Islet precursor cell (in vitro differentiated cells): ENCODE measurements at places on chromosomes 2 and 18.
A peak's percentile ranks its signal among the peaks of the same experiment; 100 is the strongest.

GRCh38 chr2:170201275-170201674 lies 23.3 kb downstream of the MYO3B start:
- DNase-seq, result no peak

DNA sequence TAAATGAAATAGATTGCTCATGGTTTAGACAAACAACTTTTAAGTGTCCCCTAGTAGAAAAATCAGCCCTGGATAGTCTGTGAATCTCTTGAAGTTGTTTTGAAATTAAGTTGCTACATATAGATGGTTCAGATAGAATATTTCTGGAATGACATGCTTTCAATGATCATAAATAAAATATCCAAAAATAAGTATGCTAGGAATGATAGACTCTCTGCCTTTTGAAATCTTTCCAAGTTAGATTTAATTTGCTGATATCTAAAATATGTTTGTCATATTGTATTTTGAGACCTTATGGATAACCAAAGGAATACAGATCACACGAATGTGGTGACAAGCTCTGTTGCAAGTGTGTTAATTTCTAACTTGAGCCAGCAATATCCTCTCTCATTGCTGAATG lies 488.7 kb downstream of the THSD7B start:
- no peak for DNase-seq

GRCh38 chr2:143420313-143420712 lies 291.1 kb downstream of the ARHGAP15 start:
- no peak for DNase-seq

DNA sequence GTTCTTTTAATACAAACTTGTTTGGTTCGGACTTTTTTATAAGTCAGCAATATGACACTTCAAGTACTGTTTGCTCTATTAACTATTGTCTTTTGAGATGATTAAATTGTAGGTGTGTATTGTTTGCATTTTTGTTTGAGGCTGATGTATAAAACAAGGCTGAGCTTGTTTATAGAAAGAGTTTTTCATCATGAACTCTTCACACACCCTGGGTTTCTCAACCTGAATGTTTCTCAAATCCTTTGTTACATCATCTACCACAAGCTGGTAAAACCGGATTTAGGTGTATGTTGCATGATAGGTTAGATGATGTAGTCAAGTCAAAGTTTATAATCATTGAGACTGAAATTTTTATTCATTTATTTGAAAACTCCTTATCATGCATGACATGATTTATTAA lies 335.2 kb upstream of the LRATD1 start:
- no peak for DNase-seq

DNA sequence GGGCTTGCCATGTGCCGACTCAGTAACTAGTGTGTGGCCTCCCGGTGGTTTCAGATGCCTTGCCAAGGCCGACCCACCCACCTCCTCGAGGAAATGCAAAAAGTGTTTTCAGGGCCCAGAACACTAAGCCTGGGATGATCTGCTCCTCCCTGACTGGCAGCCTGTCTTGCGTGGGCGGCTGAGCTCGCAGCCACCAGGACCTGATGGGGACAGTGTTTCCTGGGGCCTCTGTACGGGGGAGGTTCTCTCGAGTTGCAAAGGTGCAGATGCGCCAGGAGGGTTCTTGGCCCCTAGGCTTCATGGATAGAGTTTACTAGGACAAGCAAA lies 85.2 kb downstream of the GLI2 start:
- DNase-seq, result no peak

DNA sequence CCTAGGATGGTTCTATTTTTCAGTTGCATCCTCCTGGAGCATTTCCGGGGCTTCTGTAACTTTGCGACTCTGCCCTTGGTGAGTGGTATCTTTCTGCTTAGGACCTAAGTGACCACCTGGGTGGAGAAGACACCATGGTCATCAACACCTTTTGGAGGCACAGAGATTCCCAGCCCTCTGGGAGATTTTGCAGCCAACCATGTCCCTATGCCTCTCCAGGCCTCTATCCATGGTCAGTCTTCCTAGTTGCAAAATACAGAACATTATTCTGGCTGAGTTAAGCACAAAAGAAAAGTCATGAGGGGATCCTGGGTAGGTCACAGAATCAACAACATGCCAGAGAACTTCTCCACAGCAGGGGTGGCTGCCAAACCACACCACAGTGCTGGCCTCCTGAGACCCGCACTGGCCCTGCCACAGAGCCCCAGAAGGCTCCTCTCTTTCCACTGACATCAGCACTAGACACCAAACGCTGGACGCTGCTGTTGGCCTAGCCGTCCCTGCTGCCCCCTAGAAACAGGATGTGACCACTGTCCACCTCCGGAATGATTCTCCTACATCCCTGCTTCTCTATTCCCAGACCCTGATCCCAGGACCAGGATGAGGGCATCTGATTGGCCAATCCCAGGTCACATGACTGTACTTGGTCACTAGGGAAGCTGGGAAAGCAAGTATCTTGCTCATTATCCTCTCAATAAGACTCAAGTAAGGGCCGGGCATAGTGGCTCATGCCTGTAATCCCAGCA lies 47.7 kb downstream of the SMAD7 start:
- peak; percentile 39 for DNase-seq

DNA sequence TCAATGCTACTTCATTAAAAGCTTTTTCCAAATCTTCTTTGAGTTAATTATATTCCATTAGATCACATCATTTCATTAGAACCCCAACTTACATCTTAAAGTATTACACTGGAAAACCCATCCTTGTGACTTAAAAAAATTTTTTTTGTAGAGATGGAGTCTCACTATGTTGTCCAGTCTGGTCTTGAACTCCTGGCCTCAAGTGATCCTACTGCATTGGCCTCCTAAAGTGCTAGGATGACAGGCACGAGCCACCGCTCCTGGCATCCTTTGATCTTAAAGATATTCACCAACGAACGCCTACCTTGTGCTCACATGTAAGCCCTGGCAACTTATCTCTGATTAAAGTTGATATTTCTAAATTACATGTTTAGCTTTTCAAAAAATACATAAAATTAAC lies 6.7 kb downstream of the LAPTM4A start:
- no peak for DNase-seq

GRCh38 chr18:58305792-58306191 lies 261.8 kb downstream of the NEDD4L start:
- DNase-seq, result no peak

DNA sequence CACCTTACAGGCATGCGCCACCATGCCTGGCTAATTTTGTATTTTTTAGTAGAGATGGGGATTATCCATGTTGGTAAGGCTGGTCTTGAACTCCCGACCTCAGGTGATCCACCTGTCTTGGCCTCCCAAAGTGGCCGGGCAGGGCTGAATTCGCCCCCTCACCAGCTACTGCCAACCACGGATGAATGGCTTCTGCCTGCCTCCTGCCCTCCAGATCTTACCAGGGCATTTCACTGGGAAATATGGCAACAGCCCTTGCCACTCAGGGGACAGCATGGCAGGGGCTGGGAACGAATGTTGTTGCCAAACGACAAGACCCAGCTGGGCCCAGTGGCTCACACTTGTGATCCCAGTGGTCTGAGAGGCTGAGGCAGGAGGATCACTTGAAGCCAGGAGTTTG lies 1.8 kb upstream of the ALPP start:
- DNase-seq, result no peak

DNA sequence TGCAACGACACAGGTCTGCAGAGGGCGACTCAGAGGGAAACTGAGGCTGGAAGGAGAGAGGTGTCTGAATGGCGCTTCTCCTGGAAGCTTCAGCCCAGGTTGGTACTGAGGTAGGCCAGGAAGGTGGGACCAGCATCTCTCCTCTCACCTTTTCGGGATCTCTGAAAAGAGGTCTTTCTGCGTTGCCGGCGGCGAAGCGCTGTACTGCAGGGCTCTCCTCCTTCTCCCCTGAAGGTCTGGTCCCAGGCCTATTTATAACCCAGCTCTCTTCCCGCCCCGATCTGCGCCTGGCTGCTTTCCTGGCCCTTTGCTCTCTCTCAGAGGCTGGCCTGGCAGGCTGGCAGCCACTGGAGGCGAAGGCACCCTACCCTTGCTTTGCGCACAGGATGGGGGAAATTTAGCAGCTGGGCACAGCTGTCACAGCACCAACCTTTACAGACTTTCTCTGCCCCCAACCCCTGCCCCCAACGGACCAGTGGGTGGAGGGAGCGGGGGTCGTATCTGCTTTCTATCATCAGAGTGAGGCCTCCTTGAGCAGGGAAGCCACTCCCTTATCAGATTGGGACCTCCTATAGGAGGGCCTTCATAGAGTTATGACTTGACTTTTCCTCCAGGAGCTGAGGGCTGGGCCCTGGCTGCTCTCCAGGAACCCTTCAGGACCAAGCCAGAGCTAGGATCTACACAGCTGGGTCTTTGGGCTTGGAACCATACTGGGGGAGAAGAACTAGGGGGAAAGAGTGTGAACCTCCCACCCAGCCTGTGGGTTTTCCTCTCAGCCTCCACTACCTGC lies 1.1 kb downstream of the DYSF start:
- peak; percentile 69 for DNase-seq

DNA sequence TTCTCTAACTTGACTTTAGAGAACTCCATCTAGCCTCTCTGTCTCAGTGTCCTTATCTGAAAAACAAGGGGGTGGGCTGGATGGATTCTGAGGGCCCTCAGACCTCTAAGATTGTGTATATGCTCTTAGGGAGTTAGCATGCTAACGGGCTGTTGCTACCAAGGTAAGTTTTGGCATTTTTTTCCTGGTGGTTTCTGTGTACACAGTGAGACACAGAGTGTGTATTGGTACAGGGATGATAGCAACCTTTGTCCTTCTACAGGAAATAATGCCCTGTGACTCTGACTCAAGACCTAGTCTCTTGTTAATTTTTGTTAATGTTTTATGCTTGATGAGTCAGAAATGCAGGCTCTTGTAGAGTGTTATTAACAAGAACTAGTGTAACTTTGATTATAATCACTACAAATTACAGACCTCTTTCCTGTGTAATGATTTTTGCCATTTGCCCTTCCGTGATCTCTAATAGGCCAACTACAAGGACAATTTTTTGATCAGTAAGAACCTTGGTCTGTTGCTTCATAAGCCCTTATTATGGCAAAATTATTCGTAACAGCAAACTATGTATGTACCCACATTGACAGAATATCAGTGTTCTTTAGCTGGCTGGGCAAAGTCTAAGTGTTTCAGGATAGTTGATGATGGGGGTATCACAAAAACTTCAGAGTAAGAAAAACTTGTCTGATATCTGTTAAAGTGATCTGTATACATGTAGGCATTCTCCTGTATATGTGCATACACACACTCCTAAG lies 89.7 kb downstream of the SPTBN1 start:
- no peak for DNase-seq

DNA sequence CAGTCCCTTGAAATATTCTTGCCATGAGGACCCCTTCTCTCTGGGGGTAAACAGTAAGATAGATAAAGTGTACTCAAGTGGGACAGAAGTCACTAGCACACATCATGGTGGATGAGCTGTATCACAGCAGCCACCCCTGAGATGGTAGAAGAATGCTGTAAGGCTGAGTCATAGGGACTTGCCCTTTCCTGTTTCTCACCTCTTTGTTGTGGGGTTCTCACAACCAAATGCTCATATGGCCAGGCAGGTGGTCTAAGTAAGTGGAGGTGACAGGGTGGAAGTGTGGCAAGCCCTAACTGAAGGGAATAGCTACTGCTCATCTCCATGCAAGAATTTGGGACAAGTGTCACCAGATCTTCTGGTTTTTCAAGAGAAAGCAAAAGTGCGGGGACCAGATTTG lies 202.7 kb upstream of the SLC14A2 start:
- no peak for DNase-seq

DNA sequence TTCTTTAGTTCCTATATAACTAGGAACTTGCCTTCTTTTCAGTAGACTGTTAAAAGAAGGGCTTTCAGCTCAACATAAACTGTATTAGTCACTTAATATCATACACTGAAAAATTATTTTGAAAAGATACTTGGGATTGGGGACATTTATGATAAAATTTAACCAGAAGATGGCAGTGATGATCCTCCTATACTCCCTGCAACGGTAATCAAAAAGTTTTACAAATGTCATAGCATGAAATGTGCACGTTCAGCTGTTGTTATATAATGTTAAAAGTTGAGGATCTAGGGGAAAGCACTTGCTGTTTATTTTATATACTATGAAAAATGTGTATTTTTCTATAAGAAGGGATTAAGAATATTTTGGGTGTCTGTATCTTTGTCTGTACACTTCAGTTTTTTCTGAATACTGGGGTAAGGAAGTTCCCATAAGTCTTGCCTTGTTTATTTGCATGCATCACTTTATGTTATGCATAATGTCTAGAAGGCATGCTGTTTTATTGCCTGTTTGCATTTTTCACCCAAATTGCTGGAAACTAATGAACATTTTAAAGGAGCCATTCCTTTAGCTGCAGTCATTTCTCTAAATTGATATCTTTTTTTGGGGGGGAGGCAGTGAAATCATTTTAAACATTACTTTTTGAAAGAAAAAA lies 19.0 kb downstream of the DYNC1I2 start:
- DNase-seq, result no peak

DNA sequence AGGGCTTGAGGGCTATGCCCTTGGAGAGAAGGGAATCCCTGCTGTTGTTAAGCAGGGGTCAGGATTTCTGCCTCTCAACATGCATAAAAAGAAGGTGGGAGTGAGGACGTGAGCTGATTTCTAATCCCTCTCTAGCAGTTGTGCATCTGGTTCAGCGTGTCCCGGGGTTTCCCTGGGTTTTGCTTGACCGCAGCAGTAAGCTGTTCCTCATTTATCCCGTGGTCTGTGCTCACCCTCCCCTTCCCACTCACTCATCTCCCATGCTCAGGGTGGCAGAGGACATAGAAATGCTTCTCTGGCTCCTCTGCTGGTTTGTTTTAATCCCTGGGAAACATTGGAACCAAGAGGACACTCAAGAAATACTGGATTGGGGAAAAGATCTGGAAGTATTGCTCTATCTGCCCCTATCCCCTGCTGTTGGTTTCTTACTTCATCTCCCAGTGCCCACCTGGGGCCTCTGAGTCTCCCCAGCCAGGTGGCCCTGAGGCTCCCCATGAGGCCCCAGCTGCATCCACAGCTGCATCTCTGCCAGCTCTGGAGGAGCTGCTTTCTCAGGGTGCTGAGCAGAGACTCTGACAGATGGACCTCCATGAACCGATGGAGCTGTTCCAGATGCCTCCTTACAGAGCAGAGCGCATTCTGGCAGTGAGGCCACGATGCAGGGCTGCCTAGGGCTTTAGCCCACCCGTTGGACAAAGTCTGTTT lies 36.1 kb downstream of the TET3 start:
- peak; percentile 32 for DNase-seq

GRCh38 chr2:81648806-81649205 lies 1344.3 kb upstream of the LRRTM1 start:
- DNase-seq, result no peak
